ENCODE measurements at places on chromosomes 6 and 20. TPM values are rescaled to one million over a fixed set of nuclear protein-coding genes. Genes with fewer than 3 reads are reported as not detected.

- H3K27ac ChIP-seq: no peak overlapping the region
- no peaks in the 10 kb centered on the region for H3K36me3 ChIP-seq
- H3K4me1 ChIP-seq: no peaks in the 10 kb centered on the region
These were observed 82.7 kb downstream of the SIM1 start for GRCh38 chr6:100382031-100382430.

DNA sequence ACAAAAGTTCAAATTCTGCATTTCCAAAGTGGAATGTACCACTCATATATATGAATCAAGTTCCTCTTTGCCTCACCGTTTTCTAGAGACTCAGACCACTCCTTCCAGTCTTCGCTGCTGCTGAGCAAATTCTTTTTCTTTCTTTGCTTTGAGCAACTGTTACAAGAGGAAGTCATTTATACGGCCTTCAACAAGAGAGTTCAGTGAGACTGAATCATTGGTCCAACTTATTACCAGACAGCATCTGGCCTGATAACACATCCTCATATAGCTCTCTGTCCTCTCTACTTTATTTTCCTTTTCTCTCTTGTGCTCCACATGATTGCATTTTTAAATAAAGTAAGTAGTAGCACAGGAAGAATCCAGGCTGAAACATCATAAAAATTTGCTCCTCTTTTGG is 652.7 kb downstream of the PHF3 start:
- no peaks in the 10 kb centered on the region for H3K4me1 ChIP-seq
- no peak overlapping the region for H3K4me3 ChIP-seq
- H3K27ac ChIP-seq: no peak overlapping the region
- no peaks in the 10 kb centered on the region for H3K36me3 ChIP-seq
- no peak for DNase-seq

The MTFR2 gene
- total RNA-seq: not detected

The DYNLT2 gene
- not detected for total RNA-seq

The KCNG1 gene
- not detected for total RNA-seq

The MYLK2 gene
- total RNA-seq: not detected

DNA sequence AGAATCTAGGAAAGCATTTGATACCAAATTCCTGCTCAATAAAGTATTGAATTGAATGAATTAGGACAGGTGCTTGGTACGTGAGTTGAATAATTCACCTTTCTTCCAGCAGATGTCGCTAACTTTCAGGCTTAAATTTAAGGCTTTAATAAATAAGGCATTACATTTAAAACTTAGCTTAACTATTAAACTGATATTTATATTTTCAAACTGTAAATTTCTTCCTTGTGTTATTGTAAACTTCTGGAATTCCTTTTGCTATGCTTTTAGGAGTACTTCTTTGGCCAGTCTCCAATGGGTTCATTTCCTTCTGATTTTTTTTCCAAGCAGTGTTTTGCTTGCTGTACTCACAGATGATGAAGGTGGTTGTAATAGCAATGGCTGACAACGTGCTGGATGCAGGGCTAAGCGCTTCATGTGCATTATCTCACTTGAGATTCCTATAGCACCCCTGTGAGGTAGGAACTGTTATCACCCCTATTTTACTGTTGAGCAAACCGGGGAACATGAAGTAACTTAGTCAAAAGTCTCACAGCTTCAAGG is 71.3 kb upstream of the SLC2A12 start:
- no peaks in the 10 kb centered on the region for H3K27me3 ChIP-seq
- H3K36me3 ChIP-seq: no peaks in the 10 kb centered on the region
- H3K4me3 ChIP-seq: no peak overlapping the region
- DNase-seq: peak; percentile 74
- H3K4me1 ChIP-seq: no peaks in the 10 kb centered on the region

DNA sequence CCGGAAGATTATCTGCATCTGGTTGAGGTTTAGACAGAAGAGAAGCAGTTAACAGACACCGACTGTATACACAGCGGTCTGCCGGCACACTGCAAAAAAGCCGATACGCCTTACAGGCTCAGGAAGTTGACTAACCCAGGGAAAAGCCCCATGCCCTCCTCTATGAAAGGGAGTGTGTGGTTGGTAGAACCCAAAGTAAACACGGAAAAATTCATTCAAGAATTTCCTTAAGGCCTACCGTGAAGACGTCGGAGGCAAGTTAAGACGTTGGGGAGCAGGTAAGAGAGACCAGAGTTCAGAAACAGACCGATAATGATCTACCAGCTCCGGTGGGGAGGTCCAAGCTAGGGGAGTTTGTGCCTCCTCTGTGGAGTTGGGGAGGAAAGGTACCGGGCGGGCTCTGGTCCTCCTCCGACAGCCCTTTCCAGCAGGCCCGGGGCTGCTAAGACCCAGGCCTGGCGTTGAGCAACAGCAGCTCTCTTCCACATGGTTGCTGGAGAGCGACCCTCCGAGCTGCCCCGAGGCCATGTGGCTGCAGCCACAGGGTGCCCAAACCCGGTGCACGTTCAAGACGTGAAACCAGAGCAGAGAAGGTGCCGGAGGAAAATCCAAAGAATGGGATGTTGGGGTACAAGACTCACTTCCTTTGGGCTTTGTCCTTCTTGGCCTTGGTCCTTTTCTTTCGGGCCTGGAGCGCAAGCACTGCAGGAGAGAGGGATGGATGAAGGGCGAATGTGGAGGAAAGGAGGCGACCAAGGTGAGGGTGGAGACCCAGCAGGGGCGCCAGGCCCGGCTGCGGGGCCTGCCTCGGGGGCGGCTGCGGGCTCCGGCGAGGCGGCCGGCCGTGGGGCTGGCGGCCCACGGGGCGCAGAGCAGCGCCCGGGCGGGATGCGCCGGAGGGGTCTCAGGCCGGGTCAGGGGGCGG is 809 bp downstream of the SRPK1 start:
- H3K4me3 ChIP-seq: peak overlapping the region; percentile 83
- H3K27ac ChIP-seq: peak overlapping the region; percentile 84
- DNase-seq: peak; percentile 83
- H3K36me3 ChIP-seq: peaks cover 14% of the 10 kb centered on the region
- H3K4me1 ChIP-seq: peaks cover 47% of the 10 kb centered on the region
- H3K27me3 ChIP-seq: no peaks in the 10 kb centered on the region

The RSPH4A gene
- total RNA-seq: not detected

The LY6G5C gene
- total RNA-seq: not detected

The TREML1 gene
- total RNA-seq: not detected

The CTCFL gene
- total RNA-seq: not detected

The ARMC2 gene
- total RNA-seq: 4.8 TPM

- no peaks in the 10 kb centered on the region for H3K36me3 ChIP-seq
- no peak overlapping the region for H3K27ac ChIP-seq
- H3K27me3 ChIP-seq: no peaks in the 10 kb centered on the region
- no peak for DNase-seq
These were observed 5.7 kb upstream of the FGD2 start for GRCh38 chr6:36999751-37000125.

DNA sequence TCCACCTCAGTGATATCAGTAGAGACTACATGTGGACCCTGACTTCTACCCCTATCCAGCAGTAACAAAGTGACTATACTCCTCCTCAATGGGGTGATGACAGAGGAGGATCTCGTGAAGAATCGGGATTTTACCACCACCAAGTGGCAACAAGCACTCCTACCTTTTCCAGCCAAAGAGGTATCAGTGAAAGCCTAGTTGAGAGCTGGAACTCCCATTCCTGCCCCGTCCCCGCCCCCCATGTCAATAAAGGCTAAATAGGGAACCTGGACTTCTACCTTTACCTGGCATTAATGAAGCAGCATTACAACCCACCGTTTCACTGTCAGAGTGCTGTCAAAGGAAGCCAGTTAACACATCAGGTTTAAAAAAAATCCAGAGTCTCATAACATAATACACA is 45.3 kb downstream of the RNF24 start:
- no peak overlapping the region for H3K4me3 ChIP-seq
- no peak overlapping the region for H3K27ac ChIP-seq
- no peaks in the 10 kb centered on the region for H3K27me3 ChIP-seq
- peaks cover 8% of the 10 kb centered on the region for H3K36me3 ChIP-seq

- DNase-seq: no peak
- H3K27me3 ChIP-seq: no peaks in the 10 kb centered on the region
- H3K4me1 ChIP-seq: peaks cover 4% of the 10 kb centered on the region
- H3K27ac ChIP-seq: no peak overlapping the region
- H3K4me3 ChIP-seq: no peak overlapping the region
These were observed 326.6 kb upstream of the JAG1 start for GRCh38 chr20:11000416-11000815.

- no peak for DNase-seq
- no peaks in the 10 kb centered on the region for H3K27me3 ChIP-seq
- H3K4me1 ChIP-seq: peaks cover 4% of the 10 kb centered on the region
- no peak overlapping the region for H3K4me3 ChIP-seq
- H3K36me3 ChIP-seq: no peaks in the 10 kb centered on the region
These were observed 80.7 kb upstream of the NEDD9 start for GRCh38 chr6:11313207-11313606.

The SLC26A8 gene
- 0.14 TPM for total RNA-seq

DNA sequence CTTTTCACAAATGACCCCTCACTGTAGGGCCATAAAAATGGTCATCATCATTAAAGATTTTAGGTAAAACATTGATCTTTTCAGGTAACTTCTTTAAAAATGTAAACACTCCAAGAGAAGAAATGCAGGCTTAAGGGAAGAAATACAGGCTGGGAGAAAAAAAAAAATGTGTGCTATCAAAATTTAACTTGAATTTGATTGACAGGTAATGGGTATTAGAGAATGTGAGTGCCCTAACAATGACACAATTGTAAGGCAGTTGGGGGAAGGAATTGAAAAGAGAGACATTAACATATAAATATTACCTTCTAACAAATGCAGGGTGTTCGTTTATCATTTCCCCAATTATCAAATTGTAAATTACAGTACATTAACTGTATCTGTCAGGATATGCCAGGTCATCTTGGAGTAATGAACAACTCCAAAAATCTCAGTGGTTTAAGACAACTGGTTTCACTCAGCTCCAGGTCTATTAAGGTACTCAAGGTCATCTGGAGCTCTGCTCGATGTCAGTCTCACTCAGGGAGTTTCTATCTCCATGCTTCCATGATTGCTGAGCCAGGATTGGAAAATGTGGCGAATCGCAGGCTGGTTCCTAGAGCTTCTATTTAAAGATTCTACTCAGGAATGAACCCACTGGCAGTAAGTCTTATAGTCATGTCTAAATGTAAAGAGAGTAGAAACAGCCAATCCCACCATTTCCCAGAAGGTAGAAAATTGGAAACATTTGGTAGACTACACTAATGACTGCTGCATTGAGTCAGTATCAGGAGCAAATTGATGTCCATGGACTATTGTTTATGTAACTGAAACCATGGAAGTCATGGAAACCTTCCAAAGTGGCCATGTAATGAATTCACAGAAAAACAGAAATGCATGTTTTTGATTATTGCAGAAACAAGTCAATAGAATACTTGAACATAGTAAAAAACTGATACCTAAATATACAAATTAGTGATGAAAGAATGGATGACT is 55.6 kb downstream of the FRK start:
- no peak overlapping the region for H3K27ac ChIP-seq
- DNase-seq: no peak
- H3K27me3 ChIP-seq: no peaks in the 10 kb centered on the region
- no peaks in the 10 kb centered on the region for H3K4me1 ChIP-seq

DNA sequence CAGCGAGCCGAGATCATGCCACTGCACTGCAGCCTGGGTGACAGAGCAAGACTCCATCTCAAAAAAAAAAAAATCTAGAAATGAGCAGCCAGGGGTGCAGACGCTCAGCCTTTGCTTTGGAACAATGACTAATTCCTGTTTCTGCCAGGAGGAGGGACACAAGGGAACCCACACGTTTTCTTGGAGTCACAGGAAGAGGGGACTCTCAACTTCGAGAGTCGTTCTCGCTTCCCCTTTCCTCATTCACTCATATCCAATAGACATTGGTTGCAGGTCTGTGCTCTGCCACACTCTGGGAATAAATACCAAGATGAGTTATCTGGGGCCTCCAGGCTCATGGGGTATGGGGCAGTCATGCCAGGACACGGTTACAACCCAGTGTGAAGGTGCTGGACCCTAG is 91.5 kb upstream of the RREB1 start:
- H3K36me3 ChIP-seq: no peaks in the 10 kb centered on the region
- DNase-seq: no peak
- H3K27ac ChIP-seq: no peak overlapping the region
- no peaks in the 10 kb centered on the region for H3K27me3 ChIP-seq
- no peak overlapping the region for H3K4me3 ChIP-seq

DNA sequence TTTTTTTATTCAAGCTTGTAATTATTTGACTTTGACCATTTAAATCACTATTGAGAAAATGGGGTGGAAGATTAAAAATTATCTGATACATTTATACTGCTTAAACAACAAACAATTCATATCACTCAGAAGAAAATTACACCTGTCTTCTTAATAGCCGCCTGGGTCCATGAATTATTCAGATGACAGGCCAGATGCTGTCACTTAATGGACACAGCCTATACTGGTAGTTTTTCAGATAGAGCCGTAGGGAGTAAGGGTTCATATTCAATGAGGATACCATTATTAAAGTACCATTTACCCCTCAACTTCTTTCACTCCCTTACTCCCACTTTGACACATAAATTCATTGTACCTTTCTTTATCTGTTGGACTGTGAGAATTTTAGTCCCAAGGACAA is 1193.4 kb upstream of the MAP3K7 start:
- no peak overlapping the region for H3K27ac ChIP-seq
- no peak overlapping the region for H3K4me3 ChIP-seq
- no peak for DNase-seq
- H3K36me3 ChIP-seq: no peaks in the 10 kb centered on the region

- H3K27me3 ChIP-seq: peaks cover 34% of the 10 kb centered on the region
- no peaks in the 10 kb centered on the region for H3K4me1 ChIP-seq
- no peak overlapping the region for H3K27ac ChIP-seq
- DNase-seq: peak; percentile 43
- no peak overlapping the region for H3K4me3 ChIP-seq
- H3K36me3 ChIP-seq: no peaks in the 10 kb centered on the region
These were observed 72.6 kb upstream of the DUSP22 start for GRCh38 chr6:219641-220198.

DNA sequence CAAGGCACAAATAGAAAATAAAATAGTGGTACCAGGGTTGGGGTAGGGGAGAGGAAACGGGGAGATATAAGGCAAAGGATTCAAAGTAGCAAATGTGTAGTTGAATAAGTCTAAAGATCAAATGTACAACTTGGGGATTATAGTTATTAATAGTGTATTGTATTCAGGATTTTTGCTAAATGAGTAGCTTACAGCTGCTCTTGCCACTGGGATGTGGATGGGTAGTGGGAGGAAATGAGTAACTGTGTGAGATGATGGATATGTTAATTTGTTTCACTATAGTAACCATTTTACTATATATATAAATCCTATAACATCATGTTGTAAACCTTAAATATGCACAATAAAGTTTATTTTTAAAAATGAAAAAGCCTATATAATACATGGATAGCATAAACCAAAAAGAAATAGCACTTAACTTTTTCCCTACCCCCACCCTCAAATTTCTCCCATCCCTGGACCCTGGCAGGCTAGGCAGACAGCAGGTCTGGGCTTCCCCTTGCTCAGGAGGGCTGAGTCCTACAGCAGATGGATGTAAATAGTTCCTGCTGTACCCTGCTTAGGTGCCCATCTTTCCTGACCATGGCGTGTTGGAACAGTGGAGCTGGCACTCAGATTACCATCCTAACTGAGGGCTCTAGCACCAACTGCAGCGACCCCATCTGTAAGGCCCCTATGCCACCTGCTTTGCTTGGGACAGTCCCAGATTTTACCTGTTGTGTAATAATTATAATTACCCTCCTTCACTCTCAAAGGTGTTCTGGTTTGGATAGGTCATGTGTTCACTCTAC is 28.6 kb upstream of the PBOV1 start:
- DNase-seq: no peak
- H3K4me3 ChIP-seq: no peak overlapping the region
- peaks cover 17% of the 10 kb centered on the region for H3K4me1 ChIP-seq
- H3K27ac ChIP-seq: no peak overlapping the region
- H3K27me3 ChIP-seq: no peaks in the 10 kb centered on the region
- peaks cover 16% of the 10 kb centered on the region for H3K36me3 ChIP-seq

GRCh38 chr20:568673-569415 is 25.3 kb upstream of the CSNK2A1 start:
- no peaks in the 10 kb centered on the region for H3K36me3 ChIP-seq
- H3K27ac ChIP-seq: no peak overlapping the region
- H3K4me1 ChIP-seq: peaks cover 10% of the 10 kb centered on the region
- DNase-seq: no peak
- H3K27me3 ChIP-seq: peaks cover 41% of the 10 kb centered on the region

Measured in stomach (tissue), 19 donors.